ENCODE measurements at places on chromosomes 2 and 18.
A peak's percentile ranks its signal among the peaks of the same experiment; 100 is the strongest.

- DNase-seq: peak; percentile 11
Measured at GRCh38 chr2:137886083-137886831, 78.0 kb upstream of the HNMT start.

DNA sequence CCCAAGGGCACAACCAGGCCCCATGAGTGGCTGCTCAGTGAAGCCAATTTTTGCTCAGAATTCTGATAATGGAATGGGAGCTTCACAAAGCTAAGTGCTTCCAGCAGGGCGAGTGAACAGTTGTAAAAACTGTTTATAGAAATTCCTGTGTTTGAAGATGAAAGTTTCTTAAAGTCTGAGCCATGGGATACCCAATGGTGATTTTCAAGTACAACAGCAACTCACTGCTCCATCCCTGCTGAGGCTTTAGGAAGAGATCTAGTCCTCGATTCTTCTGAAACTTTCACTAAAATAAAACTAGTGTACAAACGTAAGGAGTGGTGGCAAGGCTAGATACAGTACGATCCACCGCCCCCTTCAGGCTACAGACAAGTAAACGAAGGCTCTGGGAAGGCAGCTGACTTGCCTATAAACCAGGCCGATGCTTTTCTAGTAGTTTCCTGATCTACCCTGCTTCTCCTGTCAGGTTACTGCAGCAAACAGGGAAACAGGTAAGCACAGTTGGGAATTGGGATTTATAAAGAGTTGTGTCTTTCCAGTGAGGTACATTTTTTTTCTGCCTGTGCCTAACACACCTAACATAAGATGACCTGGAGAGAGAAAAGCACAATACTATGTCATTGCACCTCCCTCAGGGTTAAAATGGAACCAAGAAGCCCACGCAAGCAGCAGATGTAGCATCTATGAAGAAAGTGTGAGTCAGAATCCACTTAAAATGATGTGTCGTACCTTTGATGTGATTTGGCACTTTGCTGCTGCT, 108.7 kb downstream of the UXS1 start:
- peak; percentile 21 for DNase-seq

- DNase-seq: no peak
Measured at GRCh38 chr2:127052057-127052770, 54.7 kb downstream of the BIN1 start.

GRCh38 chr2:133532919-133533318, 35.3 kb downstream of the NCKAP5 start:
- DNase-seq: no peak

GRCh38 chr2:102575888-102576287, 43.5 kb upstream of the SLC9A2 start:
- no peak for DNase-seq

- no peak for DNase-seq
Measured at GRCh38 chr2:70828914-70829824, 6.4 kb downstream of the CD207 start.

DNA sequence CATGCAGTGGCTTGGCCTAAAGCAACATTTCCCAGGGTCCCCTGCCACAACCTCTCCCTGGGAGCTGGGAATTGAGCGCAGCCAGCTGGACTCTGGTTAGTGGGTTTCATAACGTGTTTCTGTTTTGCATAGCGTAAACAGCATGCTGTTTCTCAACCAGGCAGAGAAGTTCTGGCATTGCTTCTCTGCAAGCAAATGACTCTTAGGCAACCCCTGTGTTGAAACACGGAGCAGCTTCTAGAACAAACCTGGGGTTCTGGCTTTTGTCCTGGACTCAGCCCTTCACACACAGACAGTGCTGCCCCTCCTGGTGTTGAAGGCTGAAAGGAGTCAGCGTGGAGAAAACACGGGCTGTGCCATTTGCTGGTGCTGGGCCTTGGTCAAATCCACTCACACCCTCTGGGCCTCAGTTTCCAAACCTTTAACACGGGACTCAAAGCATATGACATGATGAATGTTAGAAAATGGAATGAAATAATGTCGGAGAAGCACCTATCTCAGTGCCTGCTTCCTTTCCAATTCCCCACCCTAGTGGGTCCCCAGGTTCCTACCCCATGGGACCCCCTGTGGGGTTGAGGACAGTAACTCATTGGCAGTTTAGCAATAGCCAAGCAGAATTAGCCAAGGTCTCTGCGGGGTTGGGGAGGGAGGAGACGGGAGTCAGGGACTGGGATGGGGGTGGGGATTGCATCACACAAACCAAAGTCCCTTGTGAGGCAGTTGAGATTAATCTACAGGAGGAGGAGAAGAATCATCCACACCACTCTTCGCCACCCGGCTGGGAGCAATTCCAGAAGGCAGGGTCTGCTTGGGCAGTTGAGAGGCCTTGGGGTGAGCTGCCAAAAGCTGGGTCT, 30.2 kb upstream of the IL1R2 start:
- no peak for DNase-seq

GRCh38 chr2:178074123-178075005, 1.8 kb upstream of the PDE11A start:
- DNase-seq: no peak

Data from NAMALWA (cell line).